Activated T-cell treated with anti-CD3 and anti-CD28 coated beads for 24 hours (primary cell): ENCODE measurements at places on chromosomes 16 and 17.

DNA sequence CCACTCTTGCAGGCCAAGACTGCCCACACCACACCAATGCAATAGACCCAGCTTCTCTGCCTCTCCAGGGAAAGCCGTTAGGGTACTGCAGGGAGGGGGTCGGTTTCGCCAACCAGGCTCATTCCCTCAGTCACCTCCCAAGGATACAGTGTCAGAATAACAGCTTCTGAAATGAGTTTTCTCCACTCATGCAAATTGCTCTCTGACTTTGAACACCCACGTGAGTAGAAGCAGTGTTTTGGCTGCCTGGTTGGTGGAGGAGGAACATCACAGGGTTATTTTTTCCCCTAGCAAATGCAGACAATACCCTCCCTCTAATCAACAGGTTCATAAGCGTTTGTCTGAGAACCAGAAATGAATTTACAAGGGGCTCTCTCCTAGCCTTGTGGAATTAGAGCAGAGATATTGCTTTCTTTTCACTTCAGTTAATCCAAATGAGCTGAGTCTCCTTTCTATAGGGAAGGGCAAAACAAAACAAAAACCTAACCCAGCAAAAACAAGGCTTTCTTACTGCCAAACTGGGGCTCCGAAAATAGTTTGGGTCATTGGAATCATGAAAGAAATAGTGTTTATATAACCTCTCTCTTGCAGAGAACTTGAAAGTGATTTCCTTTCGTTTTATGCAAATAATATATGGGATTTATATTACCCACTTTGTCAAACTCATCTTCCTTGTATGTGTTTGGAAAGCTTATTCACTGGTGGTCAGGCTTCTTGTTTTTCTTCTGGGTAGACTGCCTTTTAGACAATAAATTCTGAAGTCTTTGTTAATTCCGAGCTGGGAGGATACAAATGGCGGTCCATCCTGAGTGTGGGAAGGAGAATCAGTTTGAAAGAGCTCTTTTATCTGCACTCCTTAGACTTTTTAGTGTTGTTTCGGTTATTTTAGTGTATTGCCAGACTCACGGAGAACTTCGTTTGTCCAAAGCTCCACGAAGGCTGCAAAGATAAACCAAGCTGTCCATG, 229.9 kb downstream of the MSI2 start:
- DNase-seq = no peak

- DNase-seq = no peak
Observed at GRCh38 chr17:69486779-69487637, 72.5 kb downstream of the MAP2K6 start.

- no peak for DNase-seq
Observed at GRCh38 chr16:64459402-64459801, 662.5 kb downstream of the CDH11 start.

DNA sequence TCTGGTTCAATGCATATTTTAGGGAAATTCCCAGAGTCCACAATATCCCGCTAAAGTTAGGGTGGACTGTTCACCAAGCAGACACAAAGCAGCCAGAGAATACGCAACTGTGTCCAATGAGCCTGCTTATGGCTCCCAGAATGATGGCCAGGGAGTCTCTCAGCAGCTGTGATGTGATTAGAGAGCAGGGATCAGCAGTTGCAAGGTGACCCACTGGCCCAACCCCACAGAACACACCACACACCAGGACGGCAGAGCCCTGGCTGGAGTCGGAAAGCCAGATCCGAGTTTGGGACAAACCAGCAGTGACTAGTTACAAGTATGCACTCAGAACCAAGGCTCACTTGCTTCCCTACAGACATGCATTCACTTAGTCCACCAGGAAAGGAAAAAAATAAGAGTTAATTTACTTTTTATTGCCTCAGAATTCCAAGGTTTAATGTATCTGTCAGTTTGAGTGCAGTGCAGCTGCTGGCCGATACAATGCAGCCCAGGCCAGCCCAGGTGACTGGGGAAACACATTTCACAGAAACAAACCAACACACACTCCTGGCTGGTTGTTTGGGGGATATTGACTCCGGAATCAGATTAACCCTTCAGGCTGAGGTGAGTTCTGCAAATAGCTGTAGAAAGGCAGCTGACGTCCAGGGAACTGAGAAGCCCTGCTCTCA, 121.7 kb downstream of the HIC1 start:
- no peak for DNase-seq

DNA sequence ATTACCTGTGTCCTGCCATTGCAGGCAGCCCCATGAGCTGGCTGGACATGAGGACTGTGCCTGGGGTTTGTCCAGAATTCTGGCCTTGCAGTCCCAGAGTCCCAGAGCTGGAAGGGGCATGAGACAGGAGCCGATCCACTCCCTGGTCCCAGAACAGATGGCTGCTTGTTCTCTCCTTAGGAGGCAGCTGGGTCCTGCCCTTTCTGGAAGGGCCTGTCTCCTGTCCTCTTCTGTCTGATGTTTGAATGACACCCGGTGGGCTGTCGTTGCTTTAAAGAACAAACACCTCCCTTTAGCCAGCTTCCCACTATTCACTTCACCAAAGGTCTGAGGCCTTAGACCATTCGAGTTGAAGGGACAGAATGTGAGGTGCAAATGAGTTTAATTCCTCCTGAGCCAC, 63.8 kb downstream of the RAP1GAP2 start:
- no peak for DNase-seq

GRCh38 chr17:51601622-51602261, 341.4 kb downstream of the UTP18 start:
- DNase-seq = no peak

GRCh38 chr16:819336-820043, 19.0 kb upstream of the GNG13 start:
- DNase-seq = no peak

- DNase-seq = no peak
Observed at GRCh38 chr17:70169709-70170597, 621 bp downstream of the KCNJ2 start.

DNA sequence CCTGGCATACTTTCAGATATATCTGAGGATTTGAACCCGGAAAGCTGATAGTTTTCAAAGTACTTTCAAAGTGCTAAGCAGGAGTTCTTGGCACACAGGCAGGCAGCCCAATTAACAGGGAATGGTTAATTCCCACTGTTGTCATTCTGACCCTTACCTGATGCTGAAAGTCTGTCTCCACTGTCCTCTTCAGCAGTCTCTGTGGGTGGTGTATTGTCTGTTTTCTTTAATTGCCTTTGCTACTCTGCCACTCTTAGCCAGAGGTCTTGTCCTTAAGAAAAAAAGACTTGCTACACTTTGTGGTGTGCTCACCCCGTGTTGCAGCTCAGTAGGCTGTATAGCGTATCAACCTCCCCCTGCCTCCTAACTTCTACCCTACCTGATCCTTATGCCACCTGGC, 63.2 kb upstream of the SLC12A3 start:
- DNase-seq = no peak

DNA sequence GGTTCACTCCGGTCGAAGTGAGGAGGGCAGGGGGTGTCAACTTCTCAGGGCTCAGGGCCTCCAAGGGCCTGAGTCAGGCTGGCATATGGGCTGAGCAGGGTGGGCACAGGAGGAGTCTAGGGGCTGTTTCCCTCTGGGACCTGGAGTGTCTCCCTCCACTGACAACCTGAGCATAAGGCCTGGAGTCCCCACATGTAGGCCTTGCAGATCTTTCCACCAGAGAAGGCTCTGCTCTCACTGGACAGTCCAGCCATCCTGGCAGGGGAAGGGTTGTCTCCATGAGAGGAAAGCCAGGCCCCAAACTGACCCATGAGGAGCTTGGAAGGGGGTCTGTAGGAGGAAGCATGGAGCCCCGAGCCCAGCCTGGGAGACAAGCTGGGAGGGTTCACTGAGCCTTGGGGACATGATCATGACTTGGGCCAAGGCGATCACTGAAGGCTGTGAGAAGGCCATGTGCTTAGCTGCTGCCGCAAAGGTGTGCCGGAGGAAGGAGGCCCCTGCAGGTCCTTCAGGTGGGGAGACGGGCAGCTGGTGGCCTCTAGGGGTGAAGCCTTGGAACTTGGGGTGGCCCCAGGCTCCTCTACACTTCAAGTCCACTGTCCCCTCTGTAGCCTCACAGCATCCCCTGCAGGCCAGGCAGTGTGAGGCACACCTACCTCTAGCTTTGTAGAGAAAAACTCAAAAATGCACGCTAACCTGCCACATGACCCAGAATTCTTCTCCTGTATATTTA, 9.9 kb downstream of the CMTM2 start:
- DNase-seq = peak; percentile 33

- DNase-seq = no peak
Observed at GRCh38 chr17:15398291-15398690, 56.9 kb upstream of the TEKT3 start.

- no peak for DNase-seq
Observed at GRCh38 chr16:19515757-19516156, 6.1 kb downstream of the GDE1 start.

GRCh38 chr16:30889721-30890120, 4.2 kb downstream of the BCL7C start:
- DNase-seq = no peak

- no peak for DNase-seq
Observed at GRCh38 chr16:65570261-65570660, 448.4 kb upstream of the CDH11 start.

- DNase-seq = no peak
Observed at GRCh38 chr16:10608687-10609401, 28.4 kb upstream of the EMP2 start.

DNA sequence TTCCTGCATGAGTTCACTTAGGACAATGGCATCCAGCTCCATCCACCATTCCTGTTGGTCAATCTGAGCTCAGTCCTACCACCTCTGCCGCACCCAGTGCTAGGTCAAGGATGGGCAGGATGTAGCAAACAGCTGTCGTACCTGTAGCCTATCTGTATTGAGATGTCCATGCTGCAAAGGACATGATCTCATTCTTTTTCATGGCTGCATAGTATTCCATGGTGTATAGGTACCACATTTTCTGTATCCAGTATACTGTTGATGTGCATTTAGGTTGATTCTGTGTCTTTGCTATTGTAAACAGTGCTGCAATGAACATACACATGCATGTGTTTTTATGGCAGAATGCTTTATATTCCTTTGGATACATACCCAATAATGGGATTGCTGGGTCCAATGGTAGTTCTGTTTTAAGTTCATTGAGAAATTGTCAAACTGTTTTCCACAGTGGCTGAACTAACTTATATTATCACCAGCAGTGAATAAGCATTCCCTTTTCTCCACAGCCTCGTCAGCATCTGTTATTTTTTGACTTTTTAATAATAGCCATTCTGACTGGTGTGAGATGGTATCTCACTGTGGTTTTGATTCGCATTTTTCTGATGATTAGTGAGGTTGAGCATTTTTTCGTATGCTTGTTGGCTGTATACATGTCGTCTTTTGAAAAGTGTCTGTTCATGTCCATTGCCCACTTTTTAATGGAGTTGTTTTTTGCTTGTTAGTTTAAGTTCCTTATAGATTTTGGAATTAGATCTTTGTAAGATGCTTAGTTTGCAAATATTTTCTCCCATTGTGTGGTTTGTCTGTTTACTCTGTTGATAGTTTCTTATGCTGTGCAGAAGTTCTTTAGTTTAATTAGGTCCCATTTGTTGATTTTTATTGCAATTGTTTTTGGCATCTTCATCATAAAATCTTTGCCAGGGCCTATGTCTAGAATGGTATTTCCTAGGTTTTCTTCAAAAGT, 7.2 kb upstream of the MRTFB start:
- DNase-seq = no peak

GRCh38 chr16:12995721-12996372, 94.4 kb downstream of the SHISA9 start:
- no peak for DNase-seq

GRCh38 chr16:21265104-21265837, 12.8 kb downstream of the CRYM start:
- no peak for DNase-seq

GRCh38 chr17:3659541-3660111, 8.8 kb downstream of the TAX1BP3 start:
- DNase-seq = no peak

DNA sequence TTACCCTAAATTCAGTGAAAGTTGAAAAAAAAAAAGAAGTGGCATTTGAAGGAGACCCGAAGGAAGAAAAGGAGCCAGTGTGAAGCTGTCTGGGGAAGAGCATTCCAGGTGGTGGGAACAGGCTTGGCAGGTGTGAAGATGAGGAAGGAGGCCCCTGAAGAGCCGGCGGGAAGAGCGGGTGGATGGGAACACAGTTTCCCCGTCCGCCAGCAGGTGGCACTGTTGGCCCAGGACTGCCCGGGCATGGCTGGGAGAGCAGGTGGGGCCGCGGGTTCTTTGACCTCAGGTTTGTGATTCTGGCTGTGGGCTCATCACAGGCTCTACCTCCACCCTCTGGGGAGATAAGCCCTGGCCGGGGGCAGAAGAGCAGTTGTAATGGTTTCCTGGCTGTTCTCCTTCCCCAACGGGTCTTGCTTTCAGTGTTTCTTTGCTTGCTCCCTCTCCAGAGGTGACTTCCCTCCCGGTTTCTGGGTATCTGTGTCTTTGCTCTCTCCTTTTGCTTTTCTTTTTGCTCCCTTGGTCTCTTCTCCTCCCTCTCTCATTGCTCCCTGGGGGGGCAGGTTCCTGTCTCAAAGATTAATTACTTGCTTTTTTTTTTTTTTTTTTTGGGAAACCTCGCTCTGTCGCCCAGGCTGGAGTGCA, 32.3 kb downstream of the RAP1GAP2 start:
- DNase-seq = peak; percentile 69

DNA sequence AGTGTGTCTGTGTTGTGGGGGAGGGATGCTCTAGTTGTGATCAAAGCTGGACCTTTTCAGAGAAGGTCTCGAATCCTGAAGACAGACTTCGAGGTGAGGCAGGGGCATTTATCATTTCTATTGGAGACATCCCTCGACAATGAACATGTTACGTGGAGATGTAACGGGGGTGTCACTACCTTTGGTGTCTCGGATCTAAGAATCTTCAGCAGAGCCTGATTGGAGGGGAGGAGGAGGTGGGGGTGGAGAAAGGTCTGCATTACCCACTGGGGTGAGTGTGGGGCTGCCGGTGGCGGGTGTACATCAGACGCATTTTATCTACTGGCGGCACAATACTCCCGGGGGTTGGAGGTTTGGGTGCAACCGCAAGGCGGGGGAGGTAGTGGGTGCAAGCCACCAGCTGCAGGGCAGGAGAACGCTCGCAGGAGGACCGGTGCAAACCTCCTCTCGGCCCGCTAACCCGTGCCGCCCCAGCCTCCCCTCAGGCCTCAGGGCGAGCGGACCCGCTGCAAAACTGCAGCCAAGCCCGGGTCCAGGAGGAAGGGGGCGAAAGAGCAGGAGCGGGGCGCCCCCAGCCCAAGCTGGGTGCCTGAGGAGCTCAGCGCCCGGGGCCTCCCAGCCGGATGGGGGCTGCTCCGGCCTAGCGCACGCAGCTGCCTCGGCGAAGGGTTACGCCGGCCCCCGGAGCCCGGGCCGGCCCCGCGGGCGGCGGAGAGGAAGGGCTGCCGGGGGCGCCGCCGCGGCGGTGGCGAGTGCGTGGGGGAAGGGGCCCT, 735 bp downstream of the ZNF652 start:
- peak; percentile 59 for DNase-seq

DNA sequence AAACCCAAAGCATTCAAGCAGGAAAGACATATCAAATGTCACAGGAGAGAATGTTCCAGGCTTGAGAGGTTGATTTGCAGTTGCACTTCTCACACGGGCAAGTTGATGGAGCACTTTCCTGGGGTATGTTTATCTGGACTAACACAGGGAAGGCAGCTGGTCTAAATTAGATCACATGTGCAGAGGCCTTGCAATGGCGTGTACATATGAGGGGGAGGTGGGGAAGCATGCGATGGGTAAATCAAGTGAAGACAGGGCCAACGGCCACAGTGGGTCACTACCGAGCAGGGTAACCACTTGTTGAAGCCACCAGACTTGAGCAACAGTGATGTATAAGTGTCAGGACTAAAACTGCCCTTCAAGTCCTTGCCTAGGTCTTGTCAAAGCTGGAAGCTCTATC, 156.6 kb upstream of the MAF start:
- no peak for DNase-seq
